Naive B cell (primary cell): ENCODE measurements at places on chromosomes 3 and 15.

- DNase-seq, result no peak
Measured at GRCh38 chr3:195020921-195021320, 250.0 kb downstream of the XXYLT1 start.

GRCh38 chr3:112757197-112757596 lies 89.5 kb downstream of the CD200R1L start:
- no peak for DNase-seq

DNA sequence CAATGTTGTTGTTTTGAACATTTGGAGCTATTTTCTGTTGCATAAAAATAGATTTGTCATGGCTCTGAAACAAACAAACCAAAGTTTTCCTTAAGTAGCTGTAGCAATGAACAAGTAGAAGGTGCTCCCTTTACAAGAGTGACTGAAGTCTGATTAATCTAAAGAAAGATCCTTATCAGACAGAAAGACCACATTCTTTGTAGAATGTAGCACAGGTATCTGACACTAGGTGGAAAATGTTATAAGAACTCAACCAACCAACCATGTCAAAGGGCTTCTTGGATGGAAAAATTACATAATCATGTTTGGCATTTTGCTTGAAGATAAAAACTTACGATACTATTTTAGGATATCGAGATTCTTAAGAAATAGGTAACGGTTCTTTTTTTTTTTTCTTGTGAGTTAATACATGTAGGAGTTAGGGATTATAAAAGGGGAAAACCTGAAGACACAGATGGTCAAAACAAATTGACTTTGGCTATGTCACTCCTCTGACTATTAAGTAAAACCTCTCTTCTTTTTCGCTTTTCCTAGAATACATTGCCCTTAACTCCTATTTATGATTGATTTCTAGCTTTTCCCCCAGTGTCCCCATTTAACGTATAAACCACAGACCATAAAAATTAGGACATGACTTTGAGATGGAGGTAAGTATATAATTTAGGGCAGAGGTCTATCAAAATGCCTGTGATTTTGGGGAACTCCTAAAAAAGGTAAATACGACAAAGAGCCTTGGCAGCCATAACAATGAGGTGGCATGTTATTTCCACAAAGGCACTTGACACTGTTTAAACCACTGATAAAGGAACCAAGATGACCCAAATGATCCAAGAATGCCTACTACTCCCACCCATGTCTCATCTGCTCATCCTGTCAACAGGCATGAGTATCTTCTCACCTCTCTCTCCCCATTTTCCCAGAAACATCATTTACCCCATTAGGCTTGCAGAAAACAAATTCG lies 72.0 kb downstream of the CCR4 start:
- DNase-seq, result no peak

GRCh38 chr3:171190668-171191067 lies 164.1 kb upstream of the SLC2A2 start:
- DNase-seq, result no peak

GRCh38 chr3:134277066-134277660 lies 26.5 kb upstream of the RYK start:
- no peak for DNase-seq

DNA sequence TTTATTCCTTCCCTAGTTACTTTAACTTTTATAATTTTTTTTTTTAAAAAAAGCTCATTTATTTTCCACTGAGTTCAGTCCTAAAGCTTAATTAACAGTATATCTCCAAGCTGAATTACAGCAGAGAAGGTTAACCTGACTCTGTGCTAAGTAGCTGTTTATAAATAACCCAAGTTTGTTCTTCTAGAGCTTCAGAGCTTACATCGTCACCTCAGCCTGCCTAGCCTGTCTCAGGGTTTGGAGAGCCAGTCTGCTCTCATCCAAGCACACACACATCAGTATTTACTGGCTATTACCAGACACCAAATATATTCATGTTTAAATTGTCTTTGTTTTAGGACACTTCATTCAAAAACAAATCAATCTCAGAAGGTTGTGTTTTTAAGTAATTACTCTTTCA lies 154.9 kb downstream of the CDIN1 start:
- DNase-seq, result no peak

- DNase-seq, result no peak
Measured at GRCh38 chr15:74387141-74387541, 19.7 kb upstream of the CYP11A1 start.

GRCh38 chr3:97102641-97103040 lies 288.2 kb downstream of the EPHA6 start:
- DNase-seq, result no peak

DNA sequence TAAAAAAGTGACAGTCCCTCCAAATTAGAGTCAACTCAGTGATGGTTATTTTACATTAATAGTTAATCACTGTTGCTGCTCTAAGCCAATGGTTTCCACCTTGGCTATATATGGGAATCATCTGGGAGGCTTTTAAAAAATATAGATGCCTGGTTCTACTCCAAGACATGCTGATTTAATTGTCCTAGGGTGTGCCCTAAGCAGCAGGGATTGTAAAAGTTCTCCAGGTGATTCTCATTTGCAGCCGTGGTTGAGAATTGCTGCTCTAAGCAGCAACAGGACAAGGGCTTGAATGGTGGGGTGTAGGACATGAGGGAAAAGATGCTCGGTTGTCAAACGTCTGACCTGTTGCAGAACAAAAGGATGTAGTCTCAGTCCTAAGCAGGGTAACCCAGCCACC lies 405.1 kb upstream of the MCTP2 start:
- DNase-seq, result no peak

- DNase-seq, result peak; percentile 21
Measured at GRCh38 chr3:44114142-44114541, 127.5 kb upstream of the TOPAZ1 start.

DNA sequence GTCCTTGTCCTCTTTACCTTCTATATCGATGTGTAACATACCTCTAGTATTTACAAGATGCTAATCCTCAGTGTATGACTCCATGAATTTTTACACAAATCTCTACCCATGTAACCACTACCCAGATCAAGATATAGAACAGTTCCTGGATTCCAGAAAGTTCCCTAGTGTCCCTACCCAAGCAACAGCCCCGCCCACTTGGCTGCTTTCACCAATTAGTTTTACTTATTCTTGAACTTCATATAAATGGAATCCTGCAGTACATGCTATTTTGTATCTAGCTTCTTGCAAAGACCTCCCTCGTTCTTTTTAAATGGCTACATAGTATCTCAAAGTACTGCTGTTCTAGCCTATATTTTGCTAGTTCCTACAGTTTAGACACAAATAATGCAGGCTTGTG lies 33.0 kb downstream of the CD276 start:
- DNase-seq, result no peak

GRCh38 chr15:60591496-60592370 lies 112.8 kb upstream of the ICE2 start:
- peak; percentile 15 for DNase-seq

DNA sequence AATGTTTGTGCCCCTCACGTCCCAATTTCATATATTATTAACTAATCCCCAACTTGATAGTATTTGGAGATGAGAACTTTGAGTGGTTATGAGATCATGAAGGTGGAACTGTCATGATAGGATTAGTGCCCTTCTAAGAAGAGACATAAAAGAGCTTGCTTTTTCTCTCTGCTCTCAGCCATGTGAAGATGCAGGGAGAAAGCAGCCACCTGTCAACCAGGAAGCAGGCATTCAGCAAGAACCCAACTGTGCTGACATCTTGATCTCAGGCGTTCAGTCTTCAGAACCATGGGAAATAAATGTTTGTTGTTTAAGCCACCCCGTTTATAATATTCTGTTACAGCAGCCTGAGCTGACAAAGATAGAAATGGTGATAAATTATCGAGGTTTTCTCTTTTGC lies 278.7 kb upstream of the KCNMB2 start:
- no peak for DNase-seq

DNA sequence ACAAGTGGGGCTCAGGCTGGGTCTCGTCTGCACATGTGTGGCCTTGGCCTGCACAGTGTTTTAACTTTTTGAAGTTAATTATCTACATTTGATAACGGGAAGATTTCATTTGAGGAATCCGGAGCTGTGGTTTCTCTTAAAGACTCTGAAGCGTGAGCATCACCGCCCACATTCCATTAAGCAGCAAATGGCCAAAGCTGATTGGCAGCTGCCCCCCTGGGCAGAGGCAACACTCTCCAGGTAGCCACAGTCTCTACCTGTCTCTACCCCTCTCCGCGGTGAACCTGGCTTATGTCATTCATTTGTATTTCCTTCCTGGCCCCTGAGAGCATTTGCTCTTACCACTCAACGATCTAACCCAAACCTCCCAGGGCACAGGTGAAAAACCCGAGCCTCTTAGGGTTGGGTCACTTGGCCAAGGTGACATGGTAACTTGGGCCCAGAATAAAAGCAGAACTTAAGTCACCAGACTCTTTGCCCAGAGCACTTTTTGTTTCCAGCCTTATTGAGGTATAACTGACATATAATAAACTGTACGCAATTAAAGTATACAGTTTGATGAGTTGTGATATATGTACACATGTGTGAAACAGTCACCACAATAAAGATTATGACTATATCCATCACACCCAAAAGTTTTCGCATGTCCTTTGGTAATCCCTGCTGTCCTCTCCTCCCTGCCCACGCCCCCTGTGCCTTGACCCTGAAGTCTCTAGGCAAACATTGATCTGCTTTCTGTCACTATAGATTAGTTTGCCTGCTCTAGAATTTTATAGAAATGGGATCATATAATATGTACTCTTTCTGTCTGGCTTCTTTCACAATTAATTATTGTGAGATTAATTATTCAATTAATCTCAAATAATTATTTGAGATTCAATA lies 245.7 kb upstream of the HES1 start:
- no peak for DNase-seq

- no peak for DNase-seq
Measured at GRCh38 chr3:195154793-195155535, 116.0 kb downstream of the XXYLT1 start.

DNA sequence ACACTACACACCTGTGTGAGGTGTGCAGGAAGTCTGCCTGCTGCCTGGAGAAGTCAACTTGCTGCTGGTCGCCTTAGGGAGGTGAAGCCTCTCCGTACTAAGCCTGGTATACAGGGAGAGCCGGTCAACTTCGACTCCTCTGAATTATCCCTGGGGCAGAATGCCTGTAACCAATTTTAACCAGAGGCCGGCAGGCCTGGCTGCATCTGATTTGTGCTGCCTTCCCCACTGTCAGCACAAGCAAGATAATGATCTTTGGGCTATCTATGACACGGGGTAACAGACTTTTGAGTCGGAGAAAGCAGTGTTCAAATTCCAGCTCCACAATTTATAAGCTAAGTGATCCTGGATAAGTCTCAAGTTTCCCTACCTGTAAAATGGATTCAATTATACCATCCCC lies 42.3 kb downstream of the MAGEF1 start:
- no peak for DNase-seq

- DNase-seq, result no peak
Measured at GRCh38 chr3:179871782-179872181, 165.0 kb downstream of the PEX5L start.

GRCh38 chr15:79641841-79642240 lies 209.7 kb downstream of the MINAR1 start:
- no peak for DNase-seq

GRCh38 chr3:67075295-67075694 lies 77.2 kb downstream of the KBTBD8 start:
- no peak for DNase-seq

GRCh38 chr3:193992425-193993037 lies 143.4 kb upstream of the HES1 start:
- no peak for DNase-seq

- no peak for DNase-seq
Measured at GRCh38 chr15:31461911-31462480, 135.4 kb downstream of the KLF13 start.
